ENCODE measurements at places on chromosomes 7 and 10. TPM values are rescaled to one million over a fixed set of nuclear protein-coding genes. Genes with fewer than 3 reads are reported as not detected.

The ABCB1 gene
- 0.78 TPM for total RNA-seq

The PTPRE gene
- total RNA-seq: 2.6 TPM

GRCh38 chr10:4391683-4392082 is 434.3 kb upstream of the AKR1E2 start:
- DNase-seq: no peak

The HMX3 gene
- not detected for total RNA-seq

- no peak for DNase-seq
Observed at GRCh38 chr10:53029449-53029848, 256.9 kb upstream of the MBL2 start.

The DKK1 gene
- total RNA-seq: 3.1 TPM

The CYP3A7 gene
- not detected for total RNA-seq

DNA sequence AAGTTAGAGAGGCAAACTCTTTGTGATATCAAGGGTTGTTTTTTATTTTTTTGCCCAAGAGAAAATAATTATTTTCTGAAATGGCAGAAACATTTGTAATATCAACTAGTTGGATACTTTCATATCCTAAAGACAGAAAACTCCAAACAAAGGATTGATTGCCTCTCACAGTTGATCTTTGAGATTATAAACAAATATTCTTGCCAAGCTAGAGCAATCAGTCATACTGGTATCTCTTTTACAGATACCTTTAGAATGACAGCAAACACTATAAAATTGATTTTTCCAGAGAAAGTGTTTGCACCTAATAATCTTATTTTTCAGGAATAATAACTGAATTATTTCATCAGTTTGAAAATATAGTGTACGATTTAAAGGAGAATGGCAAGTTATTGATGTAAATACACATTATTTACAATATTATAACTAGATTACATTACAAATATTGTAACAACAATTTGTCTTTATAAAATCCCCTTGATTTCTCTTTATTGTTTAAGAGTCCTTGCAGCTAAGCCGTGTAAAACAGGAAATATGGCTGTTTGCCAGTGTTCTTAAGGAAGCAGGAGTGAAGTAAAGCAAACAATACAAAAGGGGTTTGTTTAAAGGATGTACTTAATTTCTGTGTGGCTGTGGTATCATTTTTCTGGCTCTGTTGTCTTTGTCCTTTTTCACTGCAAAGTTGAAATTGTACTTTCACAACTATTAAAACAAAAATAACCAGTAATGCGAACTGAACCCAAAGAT is 58.4 kb downstream of the MAPK8 start:
- no peak for DNase-seq

DNA sequence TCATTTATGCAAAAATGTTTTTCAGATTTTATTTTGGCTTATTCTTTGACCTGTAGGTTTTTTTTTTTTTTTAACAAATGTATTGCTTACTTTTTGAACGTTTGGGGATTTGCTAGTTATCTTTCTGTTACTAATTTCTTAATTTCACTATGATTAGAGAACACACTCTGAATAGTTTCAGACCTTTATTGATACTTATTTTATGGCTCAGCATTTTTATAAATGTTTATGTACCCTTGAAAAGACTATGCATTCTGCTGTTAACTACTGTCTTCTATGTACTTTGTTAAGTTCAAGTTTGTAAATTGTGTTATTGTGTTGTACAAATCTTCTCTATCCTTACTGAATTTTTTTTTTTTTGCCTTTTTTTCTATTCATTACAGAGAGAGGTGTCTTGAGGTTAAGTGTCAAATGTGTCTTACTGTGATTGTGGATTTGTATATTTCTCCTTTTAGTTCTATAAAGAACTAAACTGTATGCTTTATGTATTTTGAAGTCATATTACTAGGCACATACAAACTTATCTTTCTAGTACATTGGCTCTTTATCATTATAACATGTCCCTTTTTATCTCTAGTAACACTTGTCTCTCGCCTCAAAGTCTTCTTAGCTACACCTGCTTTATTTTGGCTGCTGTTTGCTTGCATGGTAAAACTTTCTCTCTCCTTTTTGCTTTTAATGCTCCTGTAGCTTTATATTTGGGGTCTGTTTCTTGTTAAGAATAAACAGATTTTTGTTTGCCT is 8.1 kb downstream of the MKLN1 start:
- no peak for DNase-seq

The STEAP2 gene
- 0.59 TPM for total RNA-seq

- DNase-seq: no peak
Observed at GRCh38 chr10:58830697-58831096, 318.0 kb downstream of the BICC1 start.

GRCh38 chr10:48634198-48634983 is 29.5 kb upstream of the ARHGAP22 start:
- no peak for DNase-seq

DNA sequence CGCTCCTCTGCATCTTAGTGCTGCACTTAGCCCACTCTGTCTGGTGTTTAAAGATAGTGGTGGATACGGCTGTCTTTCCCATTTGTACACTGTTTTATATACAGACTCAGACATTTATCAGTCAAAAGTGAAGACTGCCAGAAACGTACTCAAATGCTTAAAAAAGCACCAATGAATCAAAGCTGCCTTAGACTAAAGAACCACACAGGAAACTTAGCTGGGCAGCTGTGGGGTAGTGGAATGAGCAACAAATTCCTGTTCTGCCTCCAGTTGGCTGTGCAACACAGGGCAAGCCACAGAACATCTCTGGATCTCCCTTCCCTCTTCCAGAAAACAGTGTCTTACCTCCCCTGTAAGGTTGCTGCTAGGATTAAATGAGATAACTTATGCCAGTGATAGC is 76.0 kb downstream of the ATXN7L1 start:
- DNase-seq: no peak

GRCh38 chr10:101892782-101893391 is 49.3 kb upstream of the KCNIP2 start:
- DNase-seq: no peak

The CAMK2B gene
- total RNA-seq: 55.1 TPM

- no peak for DNase-seq
Observed at GRCh38 chr7:47326220-47326619, 255.7 kb downstream of the TNS3 start.

- DNase-seq: no peak
Observed at GRCh38 chr7:151689196-151689971, 169.7 kb upstream of the RHEB start.

DNA sequence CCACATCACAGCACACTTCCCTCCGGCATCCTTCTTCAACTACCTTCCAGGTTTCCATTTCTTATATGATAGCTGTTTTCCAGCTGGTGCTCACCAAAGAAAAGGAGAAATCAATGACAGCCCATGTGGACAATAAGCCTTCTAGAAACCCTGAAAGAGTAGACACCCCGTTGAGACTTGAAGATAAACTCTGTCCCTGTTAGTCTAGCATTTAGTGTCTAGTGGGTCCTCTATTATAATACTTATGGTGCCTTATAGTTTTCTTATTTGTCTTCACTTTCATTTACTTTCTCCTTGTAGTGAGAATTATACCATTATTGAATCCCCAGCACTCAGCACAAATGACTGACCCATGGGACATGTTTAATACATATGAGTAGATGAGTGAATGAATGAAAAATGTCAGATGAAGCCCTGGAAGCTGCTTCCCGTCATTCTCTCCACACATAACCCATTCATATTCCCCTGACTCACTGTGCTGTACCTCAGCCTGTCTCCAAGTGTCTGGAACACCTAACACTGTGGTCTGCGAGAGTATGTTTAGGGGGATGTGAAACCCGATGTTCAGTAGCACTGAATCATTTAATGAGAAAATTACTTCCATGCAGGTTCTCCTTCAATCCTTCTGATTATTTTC is 377.6 kb downstream of the GPR158 start:
- DNase-seq: no peak

DNA sequence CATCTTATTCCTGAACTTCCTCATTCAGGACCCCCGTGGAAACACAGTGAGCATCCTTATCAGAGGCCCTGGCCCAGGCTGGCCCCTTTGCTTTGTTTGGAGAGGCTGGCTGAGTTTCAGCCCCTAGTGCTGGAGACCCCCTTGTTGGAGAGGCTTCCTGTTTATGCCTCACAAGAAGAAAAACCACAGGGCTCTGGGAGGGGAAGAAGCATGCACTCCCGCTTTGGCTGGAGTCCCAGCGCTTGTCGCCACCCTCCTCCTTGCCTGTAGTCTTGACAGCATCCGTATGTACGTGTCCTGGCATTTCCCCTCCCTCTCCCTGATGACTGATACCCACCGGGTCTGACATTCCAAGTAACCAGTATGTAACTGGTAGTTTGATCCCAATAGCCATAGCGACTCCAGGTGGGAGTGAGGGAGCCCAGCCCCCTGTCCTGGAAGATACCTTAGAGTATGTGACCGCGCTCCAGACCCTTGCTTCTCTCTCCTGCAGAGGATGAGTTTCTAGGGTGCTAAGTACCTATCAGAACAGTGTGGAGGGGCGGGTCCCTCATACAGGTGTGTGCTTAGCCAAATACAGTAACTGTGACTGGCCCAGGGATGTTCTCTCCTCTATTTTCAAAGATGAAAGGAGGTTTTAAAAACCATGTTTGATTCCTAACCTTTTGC is 6.9 kb upstream of the ATP6V0E2 start:
- DNase-seq: no peak

DNA sequence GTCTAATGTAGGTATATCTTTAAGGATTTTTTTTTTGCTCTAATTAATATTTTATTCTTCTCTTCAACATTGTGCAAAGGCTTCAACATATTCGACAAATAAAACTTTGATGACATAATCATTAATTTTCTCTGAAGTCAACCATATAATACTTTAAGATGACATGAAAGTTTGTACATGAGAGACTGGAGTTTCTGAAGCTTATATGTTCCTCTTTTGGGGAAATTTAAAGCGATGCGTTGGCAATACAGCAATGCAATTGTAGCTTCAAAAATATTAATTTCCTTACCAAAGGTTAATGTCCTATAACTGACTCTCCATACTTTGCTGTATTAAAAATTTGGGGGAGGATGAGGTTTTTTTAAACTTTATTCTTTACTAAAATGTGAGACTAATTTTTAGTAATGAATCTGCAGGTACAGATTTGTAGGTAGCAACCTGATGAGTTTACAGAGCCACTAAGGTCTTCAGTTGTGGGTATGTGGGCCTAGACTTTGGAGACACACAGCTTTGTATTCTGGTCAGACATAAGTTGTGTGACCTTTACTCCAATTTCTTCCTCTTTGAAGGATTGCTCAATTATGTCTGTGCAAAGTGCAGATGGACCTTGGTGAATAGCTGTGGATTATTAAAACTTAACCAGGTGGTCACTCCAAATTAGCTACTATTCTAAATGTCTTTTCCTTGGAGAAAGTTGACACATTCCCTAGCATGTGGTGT is 18.0 kb upstream of the LIPA start:
- no peak for DNase-seq

The GFRA1 gene
- total RNA-seq: 347 TPM

DNA sequence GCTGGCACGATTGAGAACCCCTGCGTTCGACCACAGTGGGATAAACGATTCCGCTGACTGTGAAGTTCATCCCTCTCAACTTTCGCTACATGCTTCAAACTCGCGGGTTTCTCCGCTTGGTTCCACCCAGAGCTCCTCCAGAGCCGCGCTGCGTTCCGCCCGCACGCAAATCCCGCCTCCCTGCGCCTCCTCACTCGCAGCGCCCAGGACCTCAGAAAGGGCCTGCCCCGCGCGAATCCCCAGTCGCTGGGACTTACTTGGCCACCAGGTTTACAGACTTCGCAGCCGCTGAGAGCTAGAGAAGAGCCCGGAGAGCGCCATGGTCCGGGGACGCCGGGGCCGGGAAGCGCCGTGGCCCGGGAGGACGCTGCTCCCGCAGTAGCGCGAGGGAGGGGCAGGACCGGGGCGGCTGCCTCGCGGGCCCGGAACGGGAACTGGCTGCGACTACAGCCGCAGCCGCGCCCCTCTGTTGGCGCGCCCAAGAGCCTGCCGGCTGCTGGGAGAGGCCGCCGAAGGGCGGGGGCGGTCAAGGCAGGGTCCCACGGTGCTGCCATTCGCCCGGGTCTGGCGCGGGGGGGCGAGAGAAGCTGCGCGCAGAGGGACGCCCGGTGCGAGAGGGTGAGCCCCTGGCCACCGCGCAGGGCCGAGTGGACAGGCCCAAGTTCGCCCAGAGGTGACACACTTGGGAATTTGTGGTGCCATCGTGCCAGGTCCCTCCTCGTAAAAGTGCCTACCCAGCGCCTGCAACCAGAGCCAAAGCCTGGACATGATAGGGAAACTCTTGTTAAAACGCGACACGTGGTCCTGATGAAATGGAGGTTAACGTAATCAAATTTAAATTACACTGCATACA is at the start of gene NOD1:
Gene NOD1, minus strand, starts transcription at position 436 of the 853 bp plus-strand sequence. CDS start 21,863 bp downstream, outside the sequence.
- peak; percentile 76 for DNase-seq

- DNase-seq: no peak
Observed at GRCh38 chr7:43621729-43622448, 39.0 kb downstream of the STK17A start.

The SEMA3D gene
- 13.6 TPM for total RNA-seq

GRCh38 chr10:34766266-34766600 is 48.9 kb downstream of the PARD3 start:
- DNase-seq: no peak
